Fibroblast of skin of right quadriceps (primary cell): ENCODE measurements at places on chromosomes 6 and 20.

DNA sequence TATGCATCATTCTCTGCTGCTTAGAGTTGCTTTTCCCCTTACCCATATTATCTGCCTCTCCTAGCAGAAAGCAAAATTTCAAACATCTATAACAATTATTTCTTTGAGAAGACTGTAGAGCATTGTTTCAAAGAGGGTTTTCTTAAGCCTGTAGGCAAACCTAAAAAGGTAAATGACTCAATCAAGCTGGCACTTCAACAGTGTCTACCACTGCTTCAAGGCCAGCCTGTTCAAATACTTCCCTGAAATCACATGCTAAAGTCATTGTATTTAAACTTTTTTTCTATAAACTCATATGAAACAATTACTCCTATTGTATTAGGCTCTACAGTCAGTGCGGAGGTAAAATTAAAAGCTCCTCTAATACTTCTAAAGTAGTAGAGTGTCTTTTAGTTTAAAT is 87.1 kb downstream of the OGFRL1 start:
- no peak for DNase-seq

DNA sequence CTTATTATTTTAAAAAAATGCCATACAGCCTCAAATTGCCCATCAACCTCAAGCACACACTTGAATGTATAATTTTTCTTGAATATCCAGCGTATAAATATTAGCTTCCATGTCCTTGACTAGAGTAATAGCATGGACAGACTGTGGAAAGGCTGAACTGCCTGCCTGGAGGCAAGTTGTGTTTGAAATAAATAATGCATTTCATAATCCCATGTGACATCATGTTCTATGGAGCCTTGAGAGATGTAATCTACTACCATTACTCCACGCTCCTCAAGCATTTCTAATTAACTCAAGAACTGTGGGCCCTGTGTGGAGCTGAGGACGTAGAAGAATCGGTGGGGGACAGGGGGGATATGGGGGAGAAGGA is 94.2 kb downstream of the CDS2 start:
- DNase-seq: no peak

DNA sequence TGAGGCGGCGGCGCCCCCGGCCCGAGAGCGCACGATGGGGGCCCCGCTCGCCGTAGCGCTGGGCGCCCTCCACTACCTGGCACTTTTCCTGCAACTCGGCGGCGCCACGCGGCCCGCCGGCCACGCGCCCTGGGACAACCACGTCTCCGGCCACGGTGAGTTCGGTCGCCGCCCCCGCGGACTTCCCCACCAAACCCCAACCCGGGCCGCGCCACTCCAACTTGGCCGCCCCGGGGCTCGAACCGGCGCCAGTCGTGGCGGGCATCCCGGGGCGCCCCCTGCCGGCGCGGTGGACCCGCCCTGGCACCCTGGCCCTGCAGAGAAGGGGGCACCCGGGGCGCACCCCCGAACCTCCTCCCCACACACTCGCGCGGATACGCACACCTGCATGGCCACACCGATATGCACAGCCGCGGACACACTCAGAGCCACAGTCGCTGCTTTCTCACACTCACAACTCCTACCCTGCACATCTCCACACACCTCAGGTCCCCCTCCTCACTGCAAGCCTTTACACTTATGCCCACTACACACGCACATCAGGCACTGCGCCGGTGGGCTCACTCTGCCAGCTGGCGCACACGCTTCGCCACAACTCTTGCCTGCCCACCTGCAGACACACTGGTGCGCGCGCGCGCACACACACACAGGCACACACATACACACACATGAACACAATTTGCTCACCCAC is 535 bp downstream of the VSTM2L start:
- no peak for DNase-seq

DNA sequence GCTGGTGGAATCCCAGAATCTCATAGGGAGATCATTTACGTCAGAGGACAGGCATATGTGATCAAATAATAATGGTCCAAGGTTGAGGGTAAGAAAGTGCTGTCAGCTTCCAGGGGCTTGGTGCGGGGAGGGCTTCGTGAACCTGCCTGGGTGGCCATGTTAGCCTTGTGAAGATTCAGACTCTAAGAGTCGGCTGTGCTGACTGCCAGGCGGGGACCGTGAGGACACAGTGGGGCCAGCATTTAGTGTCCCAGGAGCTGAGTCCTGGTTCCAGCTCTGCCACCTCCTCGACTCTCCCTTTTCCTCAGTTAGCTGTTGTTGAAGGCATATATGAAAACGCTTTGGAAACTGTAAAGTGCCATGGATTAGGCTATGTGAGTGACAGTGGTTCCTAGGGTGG is 33.5 kb downstream of the VSTM2L start:
- DNase-seq: no peak

DNA sequence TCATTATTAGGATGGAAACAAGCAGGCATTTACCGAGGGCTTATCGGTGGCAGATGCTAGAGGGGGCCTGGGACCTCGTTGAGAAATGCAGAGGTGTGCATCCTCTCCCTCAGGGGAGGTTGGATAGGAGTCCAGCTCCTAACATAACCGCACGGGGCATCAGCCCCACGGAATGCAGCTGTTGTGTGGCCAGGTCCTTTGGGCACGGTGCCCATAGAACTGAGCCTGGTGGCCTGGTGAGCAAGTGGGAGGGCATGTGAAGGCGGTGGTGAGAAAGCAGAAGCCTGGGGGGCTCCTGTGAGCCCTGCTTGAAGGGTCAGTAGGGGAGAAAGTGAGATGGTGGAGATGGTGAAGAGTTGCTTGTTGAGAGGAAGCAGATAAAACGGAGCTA is 143.7 kb downstream of the CDH26 start:
- DNase-seq: no peak

- DNase-seq: peak; percentile 19
These were observed 123.1 kb downstream of the RPS12 start for GRCh38 chr6:132937466-132937906.

GRCh38 chr6:116963972-116964371 is 86.9 kb downstream of the RFX6 start:
- no peak for DNase-seq

DNA sequence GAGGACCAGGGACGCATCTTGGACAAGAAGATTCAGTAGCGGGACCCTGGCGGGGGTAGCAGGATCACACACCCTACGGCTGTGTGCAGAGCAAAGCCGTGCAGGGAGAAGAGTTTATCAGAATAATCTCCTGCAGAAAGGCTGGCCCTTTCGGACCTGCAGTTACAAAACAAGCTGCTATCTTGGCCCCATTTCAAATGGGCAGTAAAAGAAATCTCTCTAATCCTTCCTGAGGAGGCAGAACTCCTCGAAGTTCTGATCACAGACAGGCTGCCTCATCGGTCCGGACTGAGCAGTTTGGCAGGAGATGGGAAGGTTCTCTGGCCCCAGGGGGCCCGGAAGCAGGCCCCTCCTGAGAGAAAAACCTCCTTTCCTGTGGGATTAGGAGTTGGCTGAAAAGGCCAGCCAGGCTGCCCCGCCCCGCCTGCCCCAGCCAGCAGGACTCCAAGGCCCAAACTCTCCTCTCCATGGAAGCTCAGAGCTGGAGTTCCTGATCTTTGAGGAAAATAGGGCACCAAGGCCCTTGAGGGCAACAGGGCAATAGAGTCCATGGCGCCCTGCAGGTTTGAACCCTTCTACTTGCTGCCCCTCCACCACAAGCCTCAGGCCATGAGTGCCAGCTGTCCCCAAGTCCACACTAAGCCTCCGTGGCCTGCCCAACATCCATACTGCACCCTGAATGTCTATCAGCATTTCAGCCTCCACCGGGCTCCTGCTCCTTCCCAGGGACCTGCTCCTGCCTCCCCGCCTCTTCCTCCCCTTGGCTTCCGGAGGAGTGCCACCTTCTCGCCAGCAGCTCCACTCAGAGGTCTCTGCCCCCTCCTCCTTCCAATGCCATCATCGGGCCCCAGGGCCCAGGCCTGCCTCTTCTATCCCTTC is 141.3 kb downstream of the PREX1 start:
- DNase-seq: peak; percentile 43

GRCh38 chr6:137571854-137572253 is 77.7 kb upstream of the OLIG3 start:
- peak; percentile 11 for DNase-seq

DNA sequence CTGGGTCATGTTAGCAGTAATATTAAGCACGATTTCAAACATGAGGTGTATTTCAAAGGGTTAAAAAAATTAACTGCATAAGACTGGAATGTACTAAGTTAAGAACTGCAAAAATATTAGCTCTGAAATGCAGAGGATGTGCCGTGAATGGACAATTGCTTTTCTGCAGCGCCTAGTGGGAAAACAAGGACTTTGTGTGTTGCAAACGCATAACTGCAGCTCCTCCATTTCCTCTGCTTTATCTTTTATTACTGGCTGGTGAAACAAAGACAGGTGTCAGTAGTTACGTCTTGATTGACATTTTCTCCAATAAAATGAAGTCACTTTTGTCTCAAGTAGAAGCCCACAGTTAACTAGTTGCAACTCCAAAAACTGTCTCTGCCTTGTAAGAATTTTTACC is 1.7 kb downstream of the PDE7B start:
- DNase-seq: peak; percentile 55

DNA sequence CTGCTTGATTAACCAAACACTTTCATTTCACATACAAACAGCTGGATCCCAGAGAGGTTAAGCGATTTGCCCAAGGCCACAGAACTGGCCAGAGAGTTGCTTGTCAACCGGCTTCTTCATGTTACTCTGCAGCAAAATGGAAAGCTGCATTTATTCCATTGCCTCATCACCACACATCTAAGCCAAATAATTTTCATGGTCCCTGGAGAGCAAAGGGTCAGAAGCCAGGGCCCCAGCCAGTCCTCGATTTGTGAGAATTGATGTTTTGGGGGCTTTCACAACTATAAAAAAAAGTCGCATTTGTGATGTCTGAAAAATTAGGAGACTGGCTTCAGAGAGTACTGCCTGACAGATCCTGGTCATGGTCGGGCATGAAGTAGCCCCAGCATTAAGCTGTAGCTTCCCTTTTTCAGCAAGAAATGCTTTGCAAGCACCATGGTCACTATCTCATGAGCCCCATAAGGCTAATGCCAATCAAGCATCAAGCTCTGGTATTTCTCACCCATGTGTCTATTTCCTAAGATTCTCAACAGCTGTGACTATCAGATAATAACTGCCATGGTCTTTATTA is 95.8 kb downstream of the BANF2 start:
- DNase-seq: no peak

DNA sequence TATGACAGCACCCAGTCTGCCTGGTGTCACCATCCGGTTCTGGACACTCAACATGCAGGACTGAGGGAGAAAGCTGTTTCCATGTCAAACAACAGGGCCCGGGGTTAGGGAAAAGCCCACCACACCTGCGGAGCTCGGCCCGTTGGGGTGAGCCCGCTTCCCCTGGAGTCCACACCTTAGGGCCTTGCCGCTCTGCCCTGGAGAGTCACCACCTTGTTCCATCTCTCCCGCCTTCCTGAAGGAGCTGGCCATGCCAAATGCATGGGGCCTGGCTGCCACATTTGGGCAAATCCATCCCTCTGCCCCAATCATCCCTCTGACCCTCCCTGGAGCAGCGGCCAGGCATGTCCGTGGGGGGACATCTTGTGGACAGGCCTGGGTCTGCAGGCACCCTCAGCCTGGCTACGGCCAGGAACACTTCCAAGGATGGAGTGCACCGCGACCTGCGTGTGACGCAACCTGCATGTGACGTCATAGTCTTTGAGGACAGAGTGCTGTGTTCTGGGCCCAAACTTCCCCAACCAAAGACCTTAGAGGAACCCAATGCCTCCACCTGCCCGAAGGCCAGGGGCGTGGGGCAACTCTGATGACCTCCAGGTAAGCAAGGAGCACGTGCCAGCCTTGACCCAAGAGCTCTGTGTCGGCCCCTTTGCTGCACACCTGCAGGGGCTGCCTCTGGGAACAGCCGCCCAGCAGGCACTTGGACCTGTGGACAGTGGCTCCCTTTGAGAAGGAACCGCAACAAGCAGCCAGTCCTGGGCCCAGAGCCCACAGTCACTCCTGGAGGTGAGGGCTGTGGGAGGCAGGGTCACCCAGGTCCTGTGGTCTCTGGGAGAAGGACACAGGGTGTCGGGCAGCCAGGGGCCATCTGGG is 1.7 kb downstream of the CABLES2 start:
- DNase-seq: peak; percentile 23
